ENCODE measurements at places on chromosomes 6 and 20. TPM values are rescaled to one million over a fixed set of nuclear protein-coding genes. Genes with fewer than 3 reads are reported as not detected.

Gene VSX1
- 0.06 TPM for total RNA-seq

Gene HLA-DPA1
- not detected for total RNA-seq

DNA sequence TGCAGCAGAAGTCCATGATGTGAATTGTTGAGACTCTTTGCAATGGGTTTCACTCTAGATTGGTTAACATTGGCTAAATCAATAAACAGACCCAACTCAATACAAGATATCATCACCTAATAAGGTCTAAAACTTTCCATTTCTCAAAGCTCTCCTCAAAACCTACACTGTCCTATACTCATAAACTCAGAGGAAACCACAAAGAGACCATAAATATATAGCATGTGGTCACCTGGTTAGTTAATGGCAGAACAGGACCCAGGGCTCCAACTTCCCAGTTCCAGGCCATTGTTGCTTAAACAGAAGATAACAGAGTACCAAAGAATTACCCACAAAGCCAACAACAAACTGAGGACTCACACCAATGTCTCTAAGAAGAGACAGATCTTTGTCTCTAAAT lies 12.0 kb downstream of the RTN4IP1 start:
- no peak for DNase-seq

Gene DACT2
- not detected for total RNA-seq

Gene TFAP2C
- total RNA-seq, result not detected

GRCh38 chr6:121994919-121995318 lies 404.5 kb upstream of the HSF2 start:
- no peak for DNase-seq

DNA sequence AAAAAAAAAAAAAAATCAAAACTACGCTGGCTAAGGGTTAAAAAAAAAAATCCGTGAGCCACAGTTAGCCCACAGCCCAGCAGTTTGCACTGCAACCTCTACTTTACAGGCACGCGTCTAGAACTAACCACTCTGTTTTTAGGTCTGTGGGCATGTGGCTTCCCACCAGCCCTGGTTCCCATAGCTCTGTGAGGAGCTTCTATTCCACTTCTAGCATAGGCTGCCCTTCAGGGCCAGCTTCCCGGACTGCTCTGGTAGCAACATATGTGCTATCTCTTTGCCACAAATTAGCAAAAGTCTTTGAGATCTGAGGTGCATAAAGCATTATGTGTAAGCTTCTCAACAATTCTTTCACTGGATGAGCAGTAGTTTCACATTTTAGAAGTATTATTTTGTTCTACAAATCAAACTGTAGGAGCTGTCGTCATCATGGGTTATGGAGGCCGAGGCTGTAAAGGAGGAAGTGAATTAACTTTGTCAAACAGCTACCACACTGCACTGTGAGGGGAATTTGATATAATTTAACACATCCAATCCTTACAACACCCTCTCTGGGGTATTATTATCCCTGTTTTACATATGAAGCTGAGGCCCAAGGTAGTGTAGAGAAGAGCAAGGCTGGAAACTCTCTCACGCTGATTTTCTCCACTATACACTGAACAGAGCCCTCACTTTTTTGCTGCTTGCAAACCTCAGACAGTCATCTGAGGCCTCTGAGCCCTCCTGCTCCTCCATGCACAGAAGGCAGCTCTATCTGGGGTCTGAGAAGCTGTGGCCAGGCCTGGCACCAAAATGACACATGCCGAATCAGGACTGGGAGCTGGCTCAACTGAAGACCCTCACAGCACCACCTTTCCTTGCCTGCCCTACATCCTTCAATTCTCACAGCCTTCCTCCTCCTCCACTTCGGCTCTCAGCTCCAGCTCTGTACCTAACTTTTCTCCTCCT lies 35.4 kb downstream of the MAN1A1 start:
- DNase-seq, result no peak

Gene LAMA4
- total RNA-seq, result 28.5 TPM

GRCh38 chr6:5813625-5814027 lies 193.1 kb downstream of the NRN1 start:
- DNase-seq, result no peak

DNA sequence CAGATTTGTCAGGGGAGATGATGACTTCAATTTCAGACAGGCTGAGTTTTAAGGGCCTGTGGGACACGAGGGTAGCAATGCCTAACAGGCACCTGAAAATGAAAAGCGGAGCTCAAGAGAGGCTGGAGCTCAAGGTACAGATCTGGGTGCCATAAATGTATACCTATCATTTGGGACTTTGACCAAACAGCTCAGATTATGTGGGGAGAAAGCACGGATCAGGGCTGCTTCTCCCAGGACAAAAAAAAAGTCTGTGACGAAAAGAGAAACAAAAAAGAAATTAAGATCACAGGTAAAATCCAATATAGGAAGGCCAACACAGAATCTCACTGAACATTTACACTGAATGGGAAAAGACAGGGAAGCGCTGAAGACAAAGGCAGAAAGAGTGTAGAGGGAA lies 1.9 kb downstream of the PRELID3B start:
- DNase-seq, result no peak

Gene CSTF1
- total RNA-seq, result 167 TPM

Gene ARMC12
- not detected for total RNA-seq

DNA sequence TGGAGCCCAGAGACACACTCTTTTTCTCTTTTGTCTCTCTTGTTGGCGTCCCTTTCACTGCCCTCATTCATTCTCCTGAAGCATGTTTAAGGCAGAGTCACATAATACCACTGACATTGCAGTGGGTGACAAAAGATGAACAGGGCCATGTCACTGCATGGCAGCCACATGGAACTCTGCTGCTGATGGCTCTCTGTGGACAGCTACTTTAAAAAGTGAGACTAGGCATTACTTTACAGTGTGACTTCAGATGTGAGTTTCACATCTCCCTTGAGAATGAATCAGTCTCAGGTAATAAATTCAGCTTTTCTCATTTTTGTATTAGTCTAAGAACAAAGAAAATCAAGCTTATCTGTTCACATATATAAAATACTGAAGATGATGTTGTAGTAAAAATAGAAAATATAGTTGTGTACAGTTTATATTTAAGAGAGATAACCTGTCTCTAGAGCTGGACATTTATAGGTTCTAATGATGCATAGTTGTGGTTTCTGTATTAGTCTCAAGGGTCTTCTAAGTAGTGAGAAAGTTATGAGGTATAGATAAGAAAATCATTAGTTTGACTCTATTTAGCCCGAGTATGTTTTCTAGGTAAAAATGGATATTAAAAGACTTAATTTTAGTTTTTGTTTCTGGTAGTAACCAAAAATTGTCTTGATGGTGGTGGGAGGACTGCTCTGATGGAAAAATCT lies 6.1 kb downstream of the MRS2 start:
- DNase-seq, result no peak

- no peak for DNase-seq
Observed at GRCh38 chr20:40777653-40778052, 88.6 kb upstream of the MAFB start.

GRCh38 chr20:59774204-59774641 lies 159.2 kb downstream of the SYCP2 start:
- DNase-seq, result no peak

Gene OR2H2
- not detected for total RNA-seq

DNA sequence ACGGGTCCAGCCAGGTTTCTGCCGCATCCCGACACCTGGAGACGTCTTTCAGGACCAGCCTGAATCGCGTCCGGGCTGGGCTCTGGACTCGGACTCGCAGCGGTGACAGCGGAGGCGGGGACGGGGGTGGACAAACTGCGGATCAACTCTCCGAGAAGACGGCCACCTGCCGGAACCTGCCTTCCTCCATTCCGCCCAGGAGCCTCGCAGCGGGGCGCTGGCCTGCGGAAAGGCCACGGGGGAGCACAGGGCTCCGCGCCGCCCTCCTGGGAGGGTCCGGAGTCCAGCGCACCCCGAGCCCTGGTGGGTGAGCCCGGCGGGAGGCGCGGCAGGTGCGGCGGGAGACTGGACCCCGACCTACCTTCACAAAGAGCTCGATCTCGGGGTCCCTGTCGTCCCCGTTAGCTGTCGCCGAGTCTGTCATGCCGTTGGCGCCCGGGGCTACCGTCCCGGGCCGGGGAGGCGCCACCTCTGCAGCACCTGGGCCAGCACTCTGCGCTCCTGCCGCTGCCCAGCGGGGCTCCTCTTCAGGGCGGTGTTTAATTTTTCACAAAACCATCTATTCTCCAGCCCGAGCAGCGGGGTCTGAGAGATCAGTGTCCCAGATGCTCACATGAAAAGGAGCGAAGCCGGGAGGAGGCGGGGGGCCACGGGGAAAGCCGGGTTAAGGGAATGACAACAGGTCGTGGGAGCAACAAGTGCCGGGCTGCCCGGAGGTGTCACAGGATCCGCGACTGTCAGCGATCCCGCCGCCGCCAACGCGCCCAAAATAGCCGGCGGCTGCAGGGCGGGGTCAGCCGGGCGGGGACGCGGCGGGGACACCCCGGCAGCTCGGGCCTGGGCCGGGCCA lies at the start of gene CLIC5:
Gene CLIC5, minus strand, starts transcription at position 742 of the 850 bp plus-strand sequence. Its CDS starts 318 bp downstream, at position 424.
- no peak for DNase-seq

DNA sequence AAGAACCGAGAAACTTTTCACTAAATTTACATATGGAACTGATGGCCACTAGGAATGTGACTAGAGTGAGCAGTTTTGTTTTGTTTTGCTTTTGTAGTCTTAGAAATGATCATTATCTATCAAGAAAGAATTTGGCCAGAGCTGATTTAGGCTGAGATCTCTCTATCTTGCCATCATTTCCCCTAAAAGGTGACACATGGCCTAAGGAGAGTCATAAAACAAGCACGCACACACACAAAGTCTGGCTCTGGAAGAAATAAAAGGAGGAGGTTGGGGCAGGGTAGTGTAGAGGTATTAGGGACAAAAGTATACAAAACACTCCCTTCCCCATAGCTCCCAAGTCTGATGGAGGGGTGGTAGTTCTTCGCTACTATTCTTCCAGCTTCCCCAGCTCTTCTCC lies 56.4 kb downstream of the RIPOR2 start:
- DNase-seq, result no peak

- DNase-seq, result no peak
Observed at GRCh38 chr6:160116411-160116810, 5.2 kb upstream of the SLC22A1 start.

- no peak for DNase-seq
Observed at GRCh38 chr20:10609276-10609675, 64.5 kb downstream of the JAG1 start.

- peak; percentile 77 for DNase-seq
Observed at GRCh38 chr20:2873747-2874041, 413 bp downstream of the PTPRA start.

- no peak for DNase-seq
Observed at GRCh38 chr20:4122926-4123325, 107.6 kb upstream of the RNF24 start.

- no peak for DNase-seq
Observed at GRCh38 chr6:10412461-10413261, 2.2 kb downstream of the TFAP2A start.

DNA sequence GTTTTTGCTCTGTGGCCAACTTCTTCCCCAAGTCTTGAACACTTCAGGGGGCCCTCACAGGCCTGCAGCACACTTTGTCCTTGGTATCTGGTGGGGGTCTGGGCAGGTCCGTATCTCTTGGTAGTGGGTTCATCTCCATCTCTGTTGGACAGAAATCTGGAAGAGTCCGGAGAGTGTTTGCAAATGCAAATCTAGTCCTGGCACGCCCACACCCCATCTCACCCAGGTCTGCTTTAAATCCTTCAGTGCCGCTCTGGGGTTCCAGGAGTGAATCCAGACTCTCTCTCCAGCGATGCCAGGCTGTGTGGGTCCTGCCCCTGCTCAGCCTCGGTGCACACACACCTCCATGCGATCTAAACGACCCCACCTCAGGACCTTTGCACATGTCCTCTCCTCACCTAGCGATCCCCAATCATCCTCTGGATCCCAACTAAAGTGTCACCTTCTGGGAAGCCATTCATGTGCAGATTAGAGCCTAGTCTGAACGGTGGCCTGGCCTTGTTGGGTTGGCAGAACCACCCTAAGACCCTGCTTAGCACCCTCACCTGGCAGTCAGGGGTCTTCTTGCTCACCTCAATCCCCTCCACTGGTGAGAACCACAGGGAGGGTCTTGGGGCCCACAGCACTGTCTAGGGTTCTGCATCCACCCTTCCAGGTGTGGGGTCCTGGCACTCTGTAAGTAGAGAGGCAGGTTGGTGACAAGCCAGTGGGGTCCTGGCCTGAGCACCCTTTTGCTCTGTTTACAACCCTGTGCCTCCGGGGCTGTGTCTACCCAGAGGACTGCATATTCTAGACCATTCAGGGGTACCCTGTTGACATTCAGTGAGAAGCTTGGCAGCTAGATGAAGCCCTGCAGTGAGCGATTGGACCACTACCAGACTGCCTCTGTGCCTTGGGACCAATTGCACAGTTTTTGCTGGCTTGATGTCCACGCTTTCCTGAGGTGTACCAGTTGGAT lies 100.8 kb downstream of the SYCP2 start:
- no peak for DNase-seq

DNA sequence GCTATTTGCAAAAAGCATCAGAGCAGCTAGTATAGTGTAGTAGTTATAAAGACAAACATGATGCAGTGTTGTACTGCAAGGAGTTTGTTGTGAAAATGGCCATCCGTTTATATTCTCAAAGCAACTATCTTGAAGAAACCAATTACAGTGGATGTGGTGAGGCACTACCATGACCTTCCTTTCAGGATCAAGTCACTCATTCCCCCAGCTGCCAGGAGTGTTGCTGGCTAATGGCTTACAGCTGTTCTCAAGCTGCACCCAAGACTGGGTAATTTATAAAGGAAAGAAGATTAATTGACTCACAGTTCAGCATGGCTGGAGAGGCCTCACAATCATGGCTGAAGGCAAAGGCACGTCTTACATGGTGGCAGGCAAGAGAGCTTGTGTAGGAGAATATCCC lies 29.0 kb downstream of the ADGRF4 start:
- DNase-seq, result no peak

Gene THBS2
- 0.18 TPM for total RNA-seq

GRCh38 chr6:4426968-4427367 lies 291.6 kb upstream of the ECI2 start:
- no peak for DNase-seq

DNA sequence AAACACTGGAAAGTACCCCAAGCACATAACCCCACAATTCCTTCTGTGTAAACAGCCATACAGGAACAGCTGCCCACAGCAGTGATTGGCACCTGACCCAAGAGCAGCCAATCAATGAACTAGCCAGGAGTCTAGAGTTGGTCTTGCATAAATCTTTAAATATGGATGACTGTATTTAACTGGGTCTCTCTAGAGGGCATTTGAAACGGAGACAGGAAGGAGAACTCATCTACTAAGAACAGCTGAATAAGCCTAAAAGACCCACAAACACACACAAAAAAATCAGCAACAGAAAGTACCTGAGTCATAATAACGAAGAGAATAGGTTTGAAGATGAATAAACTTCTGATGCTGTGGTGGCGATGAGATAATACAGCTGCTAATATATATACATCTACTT lies 49.0 kb upstream of the ASF1A start:
- peak; percentile 45 for DNase-seq

DNA sequence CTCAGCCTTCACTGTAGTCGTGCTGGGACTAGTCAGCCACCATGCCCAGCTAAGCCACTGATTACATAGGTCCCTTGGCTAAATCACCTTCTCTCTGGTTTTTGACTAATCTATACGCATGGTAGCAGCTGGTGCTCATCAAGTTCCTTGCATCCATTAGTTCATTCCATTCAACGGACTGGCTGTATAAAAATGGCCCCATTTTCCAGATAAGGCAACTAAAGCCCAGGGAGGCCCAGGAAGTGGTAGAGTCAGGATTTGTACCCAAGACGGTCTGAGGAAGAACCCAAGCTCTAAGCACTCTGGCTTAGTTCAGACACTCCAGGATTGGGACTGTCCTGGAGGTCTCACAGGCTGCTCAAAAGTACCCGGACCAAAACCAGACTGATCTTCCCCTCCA lies 4.9 kb downstream of the E2F1 start:
- no peak for DNase-seq

GRCh38 chr6:56531839-56532595 lies 110.7 kb downstream of the DST start:
- DNase-seq, result no peak

- no peak for DNase-seq
Observed at GRCh38 chr6:100454551-100455229, 10.0 kb downstream of the SIM1 start.
